ENCODE measurements at places on chromosomes 6 and 20. TPM values are rescaled to one million over a fixed set of nuclear protein-coding genes. Genes with fewer than 3 reads are reported as not detected.

The RAB44 gene
- total RNA-seq: 0.19 TPM

The NHSL1 gene
- total RNA-seq: 0.39 TPM

The KHDRBS2 gene
- total RNA-seq: 10.6 TPM

The SAMD5 gene
- total RNA-seq: not detected

- no peaks in the 10 kb centered on the region for H3K4me1 ChIP-seq
- no peak overlapping the region for H3K27ac ChIP-seq
- no peaks in the 10 kb centered on the region for H3K27me3 ChIP-seq
- H3K36me3 ChIP-seq: no peaks in the 10 kb centered on the region
Measured at GRCh38 chr6:15708231-15708630, 45.4 kb upstream of the DTNBP1 start.

DNA sequence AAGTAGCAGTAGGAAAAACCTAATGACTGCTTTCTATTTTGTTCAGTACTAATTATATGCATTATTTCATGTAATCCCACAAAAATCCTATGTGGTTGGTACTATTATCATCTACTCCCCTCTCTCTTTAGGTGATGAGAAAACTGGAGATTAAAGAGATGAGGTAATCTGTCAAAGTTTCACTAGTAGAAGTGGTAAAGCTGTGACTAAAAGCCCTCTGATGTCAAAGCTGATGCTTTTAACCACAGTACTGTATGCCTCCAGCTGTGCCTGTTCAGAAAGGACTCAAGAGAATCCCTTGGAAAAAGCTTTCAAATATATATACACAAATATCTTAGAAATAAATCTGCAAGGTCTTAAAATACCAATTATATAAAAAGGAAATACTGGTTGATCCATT is 38.0 kb downstream of the PHIP start:
- no peak overlapping the region for H3K27ac ChIP-seq
- no peaks in the 10 kb centered on the region for H3K27me3 ChIP-seq
- peaks cover 24% of the 10 kb centered on the region for H3K36me3 ChIP-seq
- DNase-seq: no peak
- no peak overlapping the region for H3K4me3 ChIP-seq

DNA sequence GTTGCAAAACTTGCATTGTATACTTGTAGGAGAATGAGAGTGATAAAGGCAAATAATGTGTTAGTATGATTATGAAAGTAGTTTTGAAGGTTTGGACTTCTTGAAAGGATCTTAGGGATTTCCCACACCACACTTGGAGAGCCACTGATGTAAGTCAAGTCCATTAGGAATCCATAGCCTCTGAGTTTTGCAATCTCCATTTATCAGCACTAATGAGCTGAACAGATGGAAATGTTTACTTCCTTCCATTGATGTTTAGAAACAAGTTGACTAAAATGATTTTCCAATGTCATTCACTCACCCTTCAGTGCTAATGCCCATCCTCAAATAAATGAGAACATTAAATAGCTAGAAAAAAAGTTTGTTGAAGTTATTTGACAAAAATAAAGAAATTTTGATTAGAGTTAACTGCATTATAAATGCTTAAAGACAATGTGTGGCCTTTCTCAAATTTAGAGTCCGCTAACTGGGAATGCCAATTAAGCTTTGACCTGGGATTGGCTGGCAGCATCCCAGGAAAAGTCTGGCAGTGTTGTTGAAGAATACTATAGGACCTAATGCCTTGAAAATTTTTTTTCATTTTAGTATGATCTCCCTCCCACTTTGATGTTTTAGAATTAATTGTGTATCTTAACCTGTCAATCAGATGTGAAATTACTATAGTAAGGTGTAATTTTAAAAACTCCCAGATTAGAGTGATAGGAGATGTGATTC is 68.0 kb downstream of the SLC35F1 start:
- no peak overlapping the region for H3K27ac ChIP-seq
- H3K36me3 ChIP-seq: no peaks in the 10 kb centered on the region
- no peaks in the 10 kb centered on the region for H3K4me1 ChIP-seq
- no peaks in the 10 kb centered on the region for H3K27me3 ChIP-seq

- no peak overlapping the region for H3K4me3 ChIP-seq
- no peak overlapping the region for H3K27ac ChIP-seq
- no peaks in the 10 kb centered on the region for H3K4me1 ChIP-seq
- DNase-seq: no peak
- no peaks in the 10 kb centered on the region for H3K27me3 ChIP-seq
- H3K36me3 ChIP-seq: peaks cover 14% of the 10 kb centered on the region
Measured at GRCh38 chr6:47529734-47530133, 52.1 kb downstream of the CD2AP start.

DNA sequence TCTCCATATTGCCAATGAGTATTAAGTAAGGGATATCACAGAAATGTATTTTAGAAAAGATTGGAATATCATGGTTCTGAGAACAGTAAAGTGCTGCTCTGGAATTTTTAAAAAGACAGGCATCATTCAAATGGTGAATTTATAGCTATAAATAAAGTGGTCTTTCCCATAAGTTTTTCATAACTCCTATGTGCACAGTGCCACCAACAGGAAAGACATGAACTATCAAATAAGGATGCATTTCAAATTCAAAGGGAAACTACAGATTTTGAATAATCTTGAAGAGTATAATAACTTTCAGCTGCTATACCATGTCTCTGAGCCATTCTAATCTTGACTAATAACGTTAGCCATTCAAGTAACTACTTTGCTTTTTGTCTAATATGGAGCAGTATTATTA is 456.8 kb upstream of the GJE1 start:
- no peaks in the 10 kb centered on the region for H3K36me3 ChIP-seq
- DNase-seq: no peak
- no peak overlapping the region for H3K27ac ChIP-seq
- H3K4me3 ChIP-seq: no peak overlapping the region

GRCh38 chr6:147859071-147859470 is 350.6 kb downstream of the SAMD5 start:
- H3K27me3 ChIP-seq: no peaks in the 10 kb centered on the region
- no peaks in the 10 kb centered on the region for H3K36me3 ChIP-seq
- no peak overlapping the region for H3K4me3 ChIP-seq
- no peak for DNase-seq
- H3K27ac ChIP-seq: no peak overlapping the region

DNA sequence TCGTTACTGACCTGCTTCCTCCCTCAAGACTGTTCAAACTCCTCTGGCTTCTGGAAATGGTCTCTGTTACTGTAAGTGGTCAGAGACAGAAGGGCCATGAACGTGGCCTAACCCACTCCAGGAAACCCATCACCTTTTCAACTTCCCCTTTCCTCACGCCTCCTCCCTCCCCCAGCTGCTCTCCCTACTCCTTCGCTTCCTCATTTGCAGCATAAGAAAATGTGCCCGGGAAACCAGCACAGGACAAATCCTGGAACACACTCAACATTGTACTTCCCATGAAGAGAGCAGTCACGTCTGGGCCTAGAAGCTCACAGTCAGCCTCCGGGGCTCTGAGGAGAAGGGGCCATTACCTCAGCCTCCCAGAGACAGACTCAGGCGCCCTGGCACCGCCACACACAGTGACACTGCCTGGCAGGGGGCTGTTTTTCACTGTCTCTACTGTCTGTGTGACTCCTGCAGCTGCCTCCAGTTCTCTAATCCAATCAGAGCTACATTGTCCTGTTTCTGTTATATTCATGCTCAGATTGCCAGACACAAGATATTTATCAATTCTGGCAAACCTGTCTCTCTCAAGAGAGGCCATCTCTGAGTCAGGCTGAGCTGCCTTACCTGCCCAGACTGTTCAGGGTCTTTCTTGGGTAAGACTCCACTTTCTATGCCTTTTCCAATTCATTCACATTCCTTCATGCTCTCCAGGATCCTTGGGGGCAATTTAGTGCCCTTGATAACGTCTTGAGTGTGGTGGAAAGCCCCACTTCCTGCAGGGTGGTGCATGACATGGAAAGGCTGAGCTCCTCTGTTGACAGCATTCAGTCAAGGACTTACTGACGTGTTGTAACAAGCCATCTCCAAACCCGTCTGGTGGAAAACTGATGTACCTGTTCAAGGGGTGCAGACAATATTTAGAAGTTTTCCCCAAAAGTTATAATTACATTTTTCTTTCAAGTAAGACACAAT is 242.2 kb downstream of the HIVEP2 start:
- DNase-seq: peak; percentile 37
- H3K4me3 ChIP-seq: no peak overlapping the region
- no peak overlapping the region for H3K27ac ChIP-seq
- no peaks in the 10 kb centered on the region for H3K27me3 ChIP-seq
- H3K4me1 ChIP-seq: peaks cover 31% of the 10 kb centered on the region
- no peaks in the 10 kb centered on the region for H3K36me3 ChIP-seq

All from B cell (primary cell).